ENCODE measurements at places on chromosomes 11 and 22. TPM values are rescaled to one million over a fixed set of nuclear protein-coding genes. Genes with fewer than 3 reads are reported as not detected.

The TEX12 gene
- total RNA-seq, result not detected

The FGF4 gene
- total RNA-seq, result not detected

The NXPE2 gene
- 0.21 TPM for total RNA-seq

The CCND1 gene
- 148 TPM for total RNA-seq

The OR5P2 gene
- total RNA-seq, result not detected

The TMPRSS5 gene
- 0.26 TPM for total RNA-seq

The OR6Q1 gene
- total RNA-seq, result not detected

The CATSPERZ gene
- total RNA-seq, result not detected

The GRAP2 gene
- total RNA-seq, result 3.2 TPM

The SYT12 gene
- 0.11 TPM for total RNA-seq

The CCDC87 gene
- total RNA-seq, result 0.62 TPM
